Activated effector memory CD4-positive, alpha-beta T cell treated with anti-CD3 and anti-CD28 coated beads, Interleukin-2, amount 50 U/mL, for 16 hours (primary cell): ENCODE measurements at places on chromosomes 5 and 9.

DNA sequence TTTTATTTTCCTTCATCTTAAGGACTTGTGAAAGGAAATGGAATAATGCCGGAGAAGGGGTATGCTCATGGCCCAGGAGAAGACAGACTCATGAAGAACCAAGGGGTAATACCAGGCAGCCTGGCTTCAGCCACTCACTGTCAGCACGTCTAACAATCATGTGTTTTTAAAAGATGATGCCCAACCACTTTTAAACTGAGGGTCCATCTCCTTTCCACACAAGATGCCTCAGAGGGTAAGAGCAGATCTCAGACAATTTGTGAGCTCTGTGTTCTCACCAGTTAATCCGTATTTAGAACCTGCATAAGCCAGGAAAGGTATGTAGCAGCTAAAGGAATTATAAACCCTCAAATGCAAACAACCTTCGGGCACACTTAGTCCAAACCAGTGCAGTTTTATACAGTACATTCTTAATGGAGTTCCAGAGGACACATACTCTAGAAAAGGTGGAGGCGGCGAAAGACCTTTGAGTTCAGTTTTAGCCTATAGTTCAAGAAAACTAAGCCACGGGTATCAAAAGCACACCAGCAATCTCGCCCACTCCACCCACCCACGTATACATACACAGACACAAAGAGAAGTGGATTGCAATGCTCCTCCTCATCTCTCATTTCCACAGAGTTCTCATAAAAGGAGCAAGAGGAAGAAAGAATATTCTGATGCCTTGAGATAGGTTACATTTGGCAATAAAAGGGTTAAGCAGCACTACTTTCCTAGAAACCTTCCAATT, 2.6 kb downstream of the DIAPH1 start:
- no peak for DNase-seq

DNA sequence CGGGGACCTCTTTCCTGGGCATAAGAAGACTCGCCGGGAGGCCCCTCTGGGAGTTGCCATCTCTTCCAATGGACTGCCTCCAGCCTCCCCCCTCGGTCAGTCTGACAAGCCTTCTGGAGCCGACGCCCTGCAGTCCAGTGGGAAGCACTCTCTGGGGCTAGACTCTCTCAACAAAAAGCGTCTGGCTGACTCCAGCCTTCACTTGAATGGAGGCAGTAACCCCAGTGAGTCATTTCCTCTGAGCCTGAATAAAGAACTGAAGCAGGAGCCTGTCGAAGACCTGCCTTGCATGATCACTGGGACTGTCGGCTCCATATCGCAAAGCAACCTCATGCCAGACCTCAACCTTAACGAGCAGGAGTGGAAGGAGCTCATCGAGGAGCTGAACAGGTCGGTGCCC, 28.4 kb upstream of the LTC4S start:
- no peak for DNase-seq

GRCh38 chr5:97135868-97136267, 6.5 kb downstream of the LIX1 start:
- no peak for DNase-seq

GRCh38 chr5:147415651-147416050, 94.2 kb downstream of the DPYSL3 start:
- DNase-seq, result no peak

DNA sequence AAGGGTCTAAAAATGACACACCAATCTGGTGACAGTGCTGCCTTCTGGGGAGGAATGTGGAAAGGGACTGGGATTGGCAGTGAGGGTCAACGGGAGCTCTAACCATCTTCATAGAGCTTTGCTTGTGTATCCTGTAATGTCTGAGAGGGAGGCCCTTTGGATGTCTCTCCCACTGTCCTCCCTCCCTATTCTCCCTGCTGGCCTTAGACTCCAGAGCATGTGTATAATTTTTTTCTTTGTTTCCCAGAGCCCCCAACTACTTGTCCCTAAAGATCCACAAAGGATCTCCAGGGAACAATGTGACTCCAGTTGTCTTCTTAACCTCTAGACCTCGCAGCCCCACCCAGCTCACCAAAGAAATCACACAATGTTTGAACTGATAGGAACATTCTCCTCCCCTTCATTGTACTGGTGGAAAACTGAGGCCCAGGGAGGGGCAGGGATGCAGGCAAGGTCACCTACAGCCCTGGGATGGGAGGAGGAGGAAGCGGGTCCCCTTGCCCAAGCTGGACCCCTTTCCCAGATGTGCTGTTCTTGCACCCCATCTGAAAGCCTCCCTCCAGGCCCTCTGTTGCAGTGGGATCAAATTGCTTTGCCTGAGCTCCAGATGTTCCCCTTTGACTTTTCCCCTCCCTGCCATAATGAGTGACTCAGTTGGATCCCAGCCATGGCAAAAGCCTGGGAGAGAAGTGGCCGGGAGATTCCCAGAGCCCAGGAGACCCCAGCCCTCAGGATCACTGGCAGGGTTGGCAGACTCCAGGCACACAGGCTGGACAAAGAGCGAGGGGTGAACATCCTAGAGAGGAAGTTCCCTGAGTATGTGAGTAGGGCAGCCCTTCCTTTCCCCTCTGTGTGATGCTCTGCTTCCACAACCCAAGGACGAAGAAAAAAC, 21.8 kb downstream of the SPARC start:
- no peak for DNase-seq

GRCh38 chr5:154372661-154373060, 73.1 kb upstream of the SAP30L start:
- no peak for DNase-seq

- DNase-seq, result no peak
Measured at GRCh38 chr5:54113060-54113459, 197.3 kb downstream of the ARL15 start.

- no peak for DNase-seq
Measured at GRCh38 chr5:82839881-82840280, 237.3 kb downstream of the TMEM167A start.

GRCh38 chr5:98031496-98031895, 742.0 kb upstream of the RGMB start:
- no peak for DNase-seq

GRCh38 chr5:79961716-79962574, 29.1 kb downstream of the MTX3 start:
- no peak for DNase-seq

DNA sequence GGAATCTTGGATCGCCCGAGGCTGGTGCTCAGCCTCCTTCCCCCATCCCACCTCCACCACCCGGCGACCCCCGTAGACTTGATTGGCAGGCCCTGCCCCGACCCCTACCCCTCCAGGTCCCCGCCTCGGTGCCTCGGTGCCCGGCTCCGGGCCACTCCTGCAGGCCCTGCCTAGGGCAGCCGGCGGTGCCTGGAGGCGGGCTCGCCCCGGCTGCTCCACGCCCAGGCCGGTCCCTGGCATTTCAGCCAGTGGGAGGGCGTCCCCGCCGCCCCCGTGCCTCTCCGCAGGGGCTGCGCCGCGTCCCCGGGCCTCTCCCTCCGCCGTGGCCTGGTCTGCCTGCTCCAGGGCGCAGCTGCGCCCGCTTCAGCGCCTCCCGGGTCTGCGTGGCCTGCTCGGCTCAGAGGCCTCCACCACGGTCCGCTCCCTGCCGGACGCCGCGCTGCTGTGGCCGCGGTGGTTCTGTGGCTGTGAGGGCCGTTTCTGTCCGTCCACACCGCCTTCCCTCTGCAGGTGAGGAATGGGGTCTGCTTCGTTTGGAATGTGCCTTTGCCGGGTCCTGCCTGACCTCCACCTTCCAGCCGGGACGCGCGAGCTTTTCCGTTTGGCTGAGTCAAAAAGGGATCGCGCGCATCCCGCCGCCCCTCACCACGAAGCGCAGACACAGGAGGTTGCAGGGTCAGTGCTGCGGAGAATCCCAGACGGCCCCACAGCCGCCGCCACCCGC, 48.3 kb upstream of the IRX4 start:
- DNase-seq, result no peak

GRCh38 chr5:44387406-44387805, 1.8 kb downstream of the FGF10 start:
- DNase-seq, result no peak

DNA sequence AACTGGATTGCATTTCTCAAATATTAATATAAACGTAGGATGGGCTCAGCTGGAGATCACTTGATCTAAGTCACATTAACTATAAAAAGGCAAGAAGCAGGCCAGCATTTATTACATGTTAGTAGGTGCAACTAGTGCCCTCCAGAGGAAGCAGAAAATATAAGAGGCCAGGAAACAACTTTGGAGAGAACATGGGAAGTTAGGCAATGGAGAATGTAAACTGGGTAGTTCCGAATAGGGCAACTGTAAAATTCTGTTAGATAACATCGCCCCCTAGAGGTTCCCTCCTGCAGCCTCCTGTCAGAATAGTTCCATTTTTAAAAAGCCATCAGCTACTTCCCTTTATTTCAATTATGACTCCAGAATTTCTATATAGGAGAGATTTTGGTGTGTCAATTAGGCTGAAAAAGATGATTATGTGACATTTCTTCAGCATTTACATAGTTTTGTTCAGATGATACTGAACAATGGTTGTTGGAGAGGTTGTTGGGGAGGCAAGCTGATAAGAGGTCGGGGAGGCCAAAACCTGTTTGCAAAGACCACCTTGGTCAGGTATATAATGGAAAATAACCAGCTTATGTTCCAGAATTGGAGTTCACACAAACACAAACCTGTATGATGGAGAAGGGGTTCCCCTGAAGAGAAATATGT, 22.4 kb downstream of the CCL28 start:
- peak; percentile 74 for DNase-seq

GRCh38 chr9:72150661-72151060, 1.4 kb downstream of the GDA start:
- DNase-seq, result no peak

DNA sequence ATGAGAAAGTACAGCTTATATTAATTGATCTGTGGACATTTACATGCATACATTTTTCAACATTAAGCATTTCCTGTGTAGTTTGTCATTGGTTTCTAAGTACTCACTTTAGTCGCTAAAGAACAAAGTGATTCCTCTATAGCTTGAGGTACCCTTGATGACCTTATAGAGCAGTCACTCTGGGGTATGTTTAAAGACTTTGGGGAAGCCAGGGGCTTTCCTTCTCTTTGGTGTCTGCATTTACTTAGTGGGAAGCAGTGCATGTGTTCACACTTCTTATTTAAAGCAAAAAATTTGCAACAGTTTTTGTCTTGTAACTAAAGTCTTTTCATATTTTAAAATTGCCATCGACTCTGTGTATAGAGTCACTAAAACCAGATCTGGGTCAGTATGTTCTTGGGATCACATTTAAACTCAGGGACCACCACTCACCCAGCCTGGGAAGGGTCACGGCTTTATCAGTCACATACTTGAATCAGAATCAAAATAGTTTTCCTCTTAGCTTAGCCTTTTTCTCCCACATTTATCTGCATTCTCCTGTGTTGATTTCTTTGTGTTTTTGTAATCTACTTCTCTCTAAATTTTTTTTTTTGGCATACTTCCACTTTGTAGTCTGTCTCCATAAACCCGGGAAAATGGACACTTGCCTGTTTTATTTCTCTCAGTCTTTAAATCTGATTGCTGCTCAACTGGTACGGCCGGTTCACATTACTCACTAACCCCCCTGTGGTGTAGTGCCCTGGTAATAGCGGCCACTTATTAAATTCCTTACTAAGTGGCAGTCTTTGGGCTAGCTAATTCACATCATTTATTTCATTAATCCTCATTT, 143.9 kb upstream of the FBN2 start:
- no peak for DNase-seq

GRCh38 chr5:131224387-131225201, 39.3 kb upstream of the CDC42SE2 start:
- no peak for DNase-seq

GRCh38 chr5:173235499-173236394, 741 bp upstream of the NKX2-5 start:
- no peak for DNase-seq

DNA sequence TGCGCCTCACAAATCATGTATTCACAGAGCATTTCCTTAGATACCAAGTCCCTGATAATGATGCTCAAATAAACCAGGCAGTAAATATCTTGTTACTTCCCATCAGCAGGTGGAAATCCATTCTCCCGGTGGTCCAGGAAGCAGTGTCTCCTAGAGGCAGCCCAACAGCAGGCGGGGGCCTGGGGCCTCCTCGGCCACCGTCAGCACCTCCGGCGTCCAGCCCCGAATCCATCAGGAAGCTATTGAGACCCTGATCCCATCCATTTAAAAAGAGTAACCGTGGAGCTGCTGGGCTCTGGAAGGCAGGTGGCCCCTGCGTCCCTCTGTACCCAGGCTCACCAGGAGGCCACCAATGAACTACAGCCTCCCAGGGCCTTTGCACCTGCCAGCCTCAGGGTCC, 54.0 kb downstream of the VAV2 start:
- no peak for DNase-seq

DNA sequence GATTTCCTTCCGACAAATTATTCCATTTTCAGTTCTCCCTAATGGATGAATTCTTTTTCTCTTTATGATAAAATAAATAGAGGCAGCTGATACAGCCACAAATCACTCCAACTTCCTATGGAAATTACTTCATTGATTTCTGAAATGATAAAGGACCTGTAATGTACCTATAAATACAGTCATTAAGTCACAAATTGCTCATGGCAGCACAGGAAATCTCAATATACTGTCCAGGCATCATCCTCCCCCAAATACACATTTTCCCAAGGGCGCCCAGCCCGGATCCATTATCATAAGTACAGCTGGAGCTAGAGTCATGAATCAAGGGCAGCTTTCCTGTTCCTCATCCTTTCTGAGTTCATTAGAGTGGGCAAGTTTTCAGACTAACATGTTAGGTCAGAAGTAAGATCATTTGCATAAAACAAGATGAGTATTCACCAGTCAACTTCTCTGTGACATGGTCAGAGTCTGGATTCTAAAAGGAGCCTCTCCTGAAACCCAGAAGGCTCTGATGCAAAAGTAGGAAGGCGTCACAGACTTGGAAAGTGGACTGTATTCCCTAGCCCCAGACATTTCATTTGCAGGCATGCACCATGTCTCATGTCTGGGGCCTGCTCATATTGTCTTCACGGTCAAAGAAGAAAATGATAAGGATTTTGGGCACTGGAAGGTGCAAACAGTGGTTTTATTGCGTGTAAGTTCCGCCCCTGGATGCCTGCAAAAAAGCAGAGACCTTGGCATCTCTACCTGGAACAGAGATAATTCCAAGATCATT, 383.2 kb downstream of the PLK2 start:
- DNase-seq, result no peak

DNA sequence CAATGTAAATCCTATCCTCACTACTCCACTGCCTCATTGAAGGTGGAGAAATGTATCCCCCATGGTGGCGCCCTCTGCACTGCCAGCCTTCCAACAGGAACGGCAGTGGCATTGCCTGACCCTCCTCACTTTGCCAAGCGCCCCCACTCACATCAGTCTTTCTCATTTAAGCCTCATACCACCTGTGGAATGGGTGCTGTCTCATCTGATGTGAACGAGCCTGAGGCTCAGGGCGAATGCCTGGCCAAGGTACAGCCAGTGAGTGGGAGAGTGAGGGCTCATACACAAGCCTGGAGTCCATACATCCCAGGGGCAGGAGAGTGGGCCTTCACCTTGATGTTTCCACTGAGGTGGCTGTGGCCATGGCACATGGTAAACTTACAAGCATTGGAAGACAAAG, 10.3 kb downstream of the F2RL2 start:
- no peak for DNase-seq

DNA sequence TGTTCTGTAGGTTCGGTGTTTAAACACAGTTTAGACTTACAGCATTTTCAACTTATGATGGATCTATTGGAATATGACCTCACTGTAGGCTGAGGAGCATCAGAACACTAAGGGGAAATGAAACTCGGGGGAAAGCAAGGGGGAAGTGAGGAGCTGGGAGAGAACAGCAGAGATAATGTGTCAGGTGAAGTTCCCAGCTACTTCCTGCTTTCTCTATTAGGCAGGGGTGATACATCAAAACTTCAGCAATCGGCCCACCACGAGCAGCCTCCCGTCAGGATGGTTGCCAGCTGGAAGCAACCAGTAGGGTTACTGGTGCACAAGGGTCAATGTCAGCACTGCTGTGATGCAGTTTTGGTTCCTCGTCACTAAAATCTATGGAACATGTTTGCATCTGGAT, 34.3 kb downstream of the FAT2 start:
- DNase-seq, result no peak
